ENCODE measurements at places on chromosomes 11 and 22.

DNA sequence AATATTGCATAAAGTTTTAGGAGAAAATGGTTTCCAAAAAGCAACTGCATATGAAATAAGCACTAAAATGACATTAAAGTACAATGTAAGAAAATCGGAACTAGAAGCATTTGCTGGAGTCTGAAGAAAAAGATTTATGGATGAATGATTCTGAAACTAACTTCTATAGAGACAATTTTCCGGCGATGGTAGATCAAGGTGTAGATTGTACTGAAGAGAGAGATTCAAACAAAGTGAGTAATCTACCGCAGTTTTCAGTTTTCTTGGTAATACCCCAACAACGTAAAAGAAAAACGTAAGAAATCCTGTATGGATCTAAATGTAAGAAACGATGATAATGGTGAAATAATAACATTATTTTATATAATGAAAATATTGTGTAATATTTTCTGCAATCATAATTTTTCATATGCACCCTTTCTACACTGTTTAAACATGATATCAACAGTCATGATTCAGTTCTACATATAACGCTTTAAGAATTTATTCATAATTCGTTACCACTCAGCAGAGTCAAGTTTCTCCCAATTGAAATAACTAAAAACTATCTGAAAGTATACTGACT lies 1.8 kb upstream of the CDPF1 start:
- DNase-seq: no peak

DNA sequence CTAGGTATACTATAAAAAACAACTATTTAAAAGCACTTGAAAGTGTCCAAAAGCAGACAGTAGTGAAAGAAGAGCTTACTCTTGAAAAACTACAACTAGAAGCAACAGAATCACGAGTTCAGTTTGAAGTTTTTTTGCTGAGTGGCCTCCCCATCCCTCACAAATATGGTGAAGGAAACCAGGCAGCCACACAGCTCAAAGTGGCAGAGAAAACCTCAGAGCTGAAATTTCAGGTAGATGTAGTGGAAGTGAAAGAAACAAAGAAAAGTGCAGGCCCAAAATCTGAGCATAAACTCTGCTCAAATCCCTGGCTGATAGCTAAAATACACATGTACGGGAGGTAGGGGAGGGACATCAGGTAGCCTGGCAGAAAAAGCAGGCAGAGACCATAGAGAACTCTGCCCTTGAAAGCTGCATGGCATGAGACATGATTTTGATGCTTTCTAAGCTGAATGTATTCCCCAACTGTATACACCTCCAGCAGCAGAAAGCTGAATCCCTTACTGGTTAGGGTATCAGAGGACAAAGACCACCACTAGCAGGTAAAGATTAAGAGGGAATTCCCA lies 12.1 kb downstream of the BTBD10 start:
- no peak for DNase-seq

DNA sequence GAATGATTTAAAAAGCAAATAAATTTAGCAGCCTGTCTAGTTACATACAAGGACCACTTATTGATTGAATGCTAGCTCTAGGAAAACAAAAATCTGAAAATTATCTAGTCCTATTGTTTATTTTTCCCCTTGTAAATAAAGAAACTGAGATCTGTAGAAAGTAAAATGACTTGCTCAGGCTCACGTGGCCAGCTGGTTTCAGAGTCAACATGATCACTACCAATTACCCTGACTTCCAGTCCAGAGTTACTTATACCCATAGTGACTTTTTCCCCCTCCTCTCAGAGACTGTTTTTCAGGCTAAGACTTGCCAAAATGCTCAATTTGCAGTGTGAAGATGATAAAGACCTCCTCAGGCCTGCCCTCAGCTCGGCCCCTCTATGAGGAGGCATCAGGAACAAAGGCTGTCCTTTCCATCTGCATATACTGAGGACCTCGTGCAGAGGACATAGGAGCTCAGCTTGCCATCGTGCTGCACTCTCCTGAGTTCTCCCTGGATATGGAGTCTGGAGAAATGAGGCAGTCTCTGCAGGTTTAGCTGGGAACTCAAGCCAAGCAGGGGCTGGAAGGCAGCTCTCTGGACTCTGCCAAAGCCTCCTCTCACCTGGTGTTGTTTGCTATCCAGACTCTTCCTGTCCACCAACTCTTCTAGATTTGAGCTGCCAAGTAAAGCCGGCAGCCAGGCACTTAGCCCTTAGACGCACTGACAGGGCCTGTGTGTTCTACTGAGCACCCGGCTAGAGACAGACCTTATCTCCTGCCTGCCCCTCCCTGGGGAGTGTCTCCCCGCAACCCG lies 883.3 kb downstream of the NTM start:
- DNase-seq: no peak

DNA sequence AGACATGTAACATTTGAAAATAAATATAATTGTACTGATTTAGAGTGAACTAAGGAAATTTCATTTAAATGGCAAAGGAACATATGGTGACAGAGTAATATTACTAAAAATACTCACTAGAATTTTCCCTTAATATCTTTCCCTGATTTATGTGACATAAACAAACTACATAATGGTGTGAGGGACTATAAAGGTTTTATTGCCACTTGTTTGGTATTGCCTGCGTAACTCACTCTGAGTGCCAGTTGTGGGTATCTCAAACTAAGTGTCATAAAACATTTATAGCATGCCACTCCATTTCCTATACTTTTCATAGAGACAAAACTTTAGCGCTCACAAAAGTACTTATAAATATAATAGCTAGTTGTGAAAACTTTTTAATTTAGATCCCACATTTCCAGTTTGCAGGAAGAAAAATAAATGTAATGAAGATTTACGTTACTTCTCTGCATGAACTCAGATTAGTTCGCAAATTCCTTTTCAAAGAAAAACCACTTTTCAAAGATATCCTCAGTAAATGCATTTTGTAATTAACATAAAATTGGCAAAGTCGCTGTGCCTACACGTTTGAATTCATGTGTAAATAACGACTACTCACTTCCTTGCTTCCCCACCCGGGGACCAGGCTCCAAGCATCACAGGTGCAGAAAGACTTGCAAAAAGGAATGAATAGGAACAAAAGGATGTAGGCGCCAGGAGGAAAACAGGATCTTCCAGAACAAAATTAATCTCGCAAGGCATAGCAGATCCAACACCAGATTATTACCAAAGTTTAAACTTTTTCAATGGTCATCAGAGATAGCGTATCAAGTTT lies 1.6 kb upstream of the QSER1 start:
- DNase-seq: no peak

DNA sequence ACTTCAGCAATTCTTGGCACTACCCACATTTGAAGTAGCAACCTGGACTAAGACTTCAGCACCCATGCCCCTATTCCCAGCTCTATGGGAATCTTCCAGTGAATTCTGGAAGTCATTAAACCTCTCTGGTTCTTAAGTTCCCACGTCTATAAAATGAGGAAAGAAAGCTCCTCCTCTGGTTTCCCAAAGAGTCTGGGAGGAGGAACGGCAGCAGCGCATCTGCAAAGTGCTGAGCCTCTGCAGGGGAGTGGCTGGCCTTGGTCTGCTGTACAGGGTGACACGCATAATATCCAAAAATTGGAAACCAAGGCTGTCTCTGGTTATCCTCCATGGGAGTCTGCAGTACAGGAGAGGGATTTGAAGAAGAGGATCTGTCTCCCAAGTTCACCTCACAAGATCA lies 73.6 kb upstream of the TP53I11 start:
- no peak for DNase-seq

DNA sequence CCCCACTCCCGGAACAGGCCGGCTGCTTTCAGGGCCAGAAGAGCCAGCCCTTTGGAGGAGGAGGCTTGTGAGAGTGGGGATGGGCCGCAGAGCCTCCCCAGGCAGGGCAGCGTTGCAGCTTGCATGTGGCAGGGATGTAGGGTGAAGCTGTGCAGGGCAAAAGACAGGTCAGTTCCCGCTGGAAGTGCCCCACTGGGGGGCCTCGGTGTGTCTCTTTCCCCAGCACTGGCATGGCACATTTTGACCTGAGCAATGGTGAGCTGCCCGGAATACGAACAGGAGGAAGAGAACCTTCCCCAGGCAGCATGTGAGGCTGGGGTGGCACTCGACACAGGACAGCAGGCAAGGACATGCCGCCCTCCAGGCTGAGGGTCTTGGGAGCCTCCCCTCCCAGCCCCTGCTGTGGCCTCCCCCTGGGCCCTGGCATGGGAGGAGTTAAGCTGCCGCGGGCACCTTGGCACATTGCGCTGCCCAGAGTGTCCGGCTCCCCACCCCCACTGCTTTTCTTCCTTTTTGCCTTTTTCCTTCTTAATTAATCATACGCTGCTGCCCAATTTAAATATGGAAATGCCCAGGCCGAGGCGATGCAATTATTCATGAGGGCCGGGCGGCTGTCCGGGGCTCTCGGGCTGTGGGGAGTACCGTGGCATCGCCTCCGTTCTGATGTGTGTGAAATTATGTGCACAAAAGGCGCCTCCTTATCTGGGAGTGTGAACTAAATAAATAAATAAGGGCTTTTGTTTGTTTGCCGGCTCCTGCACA lies 76.0 kb upstream of the WNT7B start:
- DNase-seq: peak; percentile 25

- no peak for DNase-seq
These were observed 54.6 kb downstream of the SLC36A4 start for GRCh38 chr11:93143186-93143585.

DNA sequence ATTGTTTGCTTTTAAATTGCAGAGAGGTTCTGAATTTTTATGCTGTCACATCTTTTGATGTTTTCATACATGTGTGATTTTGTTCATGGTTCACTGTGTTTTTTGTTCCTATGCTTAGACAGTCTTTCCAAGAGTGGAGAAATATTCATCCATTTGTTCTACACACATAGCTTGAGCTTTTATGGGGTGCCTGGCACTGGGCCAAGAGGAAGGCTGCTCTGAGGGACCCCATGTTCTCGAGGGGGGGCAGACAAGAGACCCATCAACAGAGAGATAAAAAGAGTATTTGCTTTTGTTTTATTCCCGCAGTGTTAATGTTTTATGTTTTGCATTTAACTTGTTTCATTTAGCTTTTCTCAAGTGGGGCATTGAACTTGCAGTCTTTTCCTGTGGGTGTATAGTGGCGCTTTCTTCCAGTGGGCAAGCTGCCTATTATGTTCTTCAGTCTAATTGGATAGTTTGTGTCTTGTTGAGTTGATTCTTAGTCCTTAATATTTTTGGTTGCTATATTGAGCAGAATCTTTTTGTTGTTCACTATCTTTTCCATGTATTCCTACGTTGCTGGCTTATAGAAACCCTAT lies 57.7 kb downstream of the CABIN1 start:
- DNase-seq: no peak

- no peak for DNase-seq
These were observed 3.7 kb downstream of the RAC2 start for GRCh38 chr22:37240240-37240940.

DNA sequence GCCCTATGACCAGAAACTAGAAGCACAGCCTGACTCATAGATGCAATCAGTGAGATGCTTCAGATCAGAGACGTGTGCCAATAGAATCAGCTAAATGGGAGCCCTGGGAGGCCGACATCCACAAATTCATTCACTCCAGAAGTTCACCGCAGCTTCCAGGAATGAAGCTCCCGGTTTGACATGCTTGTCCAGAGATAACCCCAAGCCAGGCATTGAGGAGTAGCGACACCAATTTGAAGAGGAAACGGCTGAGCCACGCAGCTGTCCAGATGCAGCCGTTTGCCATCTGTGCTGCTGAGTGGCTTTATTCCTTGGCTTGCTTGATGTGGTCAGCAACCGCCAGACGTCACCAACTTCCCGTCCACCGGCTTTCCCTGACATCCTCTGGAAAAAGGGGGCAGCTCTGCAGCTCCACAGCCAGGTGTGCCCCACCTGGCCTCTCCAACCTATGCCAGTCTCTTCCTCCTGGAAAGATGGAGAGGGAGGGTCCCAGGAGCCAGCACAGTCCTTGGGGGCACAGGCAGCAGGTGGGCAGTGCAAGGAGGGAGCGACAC lies 123.9 kb upstream of the OPCML start:
- DNase-seq: no peak

DNA sequence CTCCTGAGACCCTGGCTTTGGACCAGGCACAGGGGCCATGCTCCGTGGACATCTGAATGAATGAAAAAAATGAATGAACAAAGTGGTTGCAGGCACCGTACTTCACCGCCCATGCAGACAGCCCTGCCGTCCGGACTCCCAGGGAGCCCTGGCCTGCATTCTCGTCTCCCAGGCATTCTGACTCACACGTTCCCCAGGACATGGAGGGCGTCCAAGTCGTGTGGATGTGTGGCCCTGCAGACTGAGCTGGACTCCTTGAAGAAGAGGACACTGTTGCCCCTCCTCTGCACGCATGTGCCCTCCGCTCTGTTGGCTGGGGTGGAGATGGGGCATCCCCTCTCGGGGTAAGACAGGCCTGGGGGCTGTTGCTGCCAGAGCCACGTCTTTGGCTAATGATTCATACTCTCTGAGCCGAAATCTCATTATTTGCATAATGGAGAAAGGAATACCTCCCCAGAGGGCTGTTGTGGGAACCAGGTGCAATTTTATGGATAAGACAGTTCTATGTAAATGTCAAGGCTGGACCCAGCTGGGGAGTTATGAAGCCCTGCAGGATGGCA lies 49.7 kb downstream of the RTL6 start:
- no peak for DNase-seq

DNA sequence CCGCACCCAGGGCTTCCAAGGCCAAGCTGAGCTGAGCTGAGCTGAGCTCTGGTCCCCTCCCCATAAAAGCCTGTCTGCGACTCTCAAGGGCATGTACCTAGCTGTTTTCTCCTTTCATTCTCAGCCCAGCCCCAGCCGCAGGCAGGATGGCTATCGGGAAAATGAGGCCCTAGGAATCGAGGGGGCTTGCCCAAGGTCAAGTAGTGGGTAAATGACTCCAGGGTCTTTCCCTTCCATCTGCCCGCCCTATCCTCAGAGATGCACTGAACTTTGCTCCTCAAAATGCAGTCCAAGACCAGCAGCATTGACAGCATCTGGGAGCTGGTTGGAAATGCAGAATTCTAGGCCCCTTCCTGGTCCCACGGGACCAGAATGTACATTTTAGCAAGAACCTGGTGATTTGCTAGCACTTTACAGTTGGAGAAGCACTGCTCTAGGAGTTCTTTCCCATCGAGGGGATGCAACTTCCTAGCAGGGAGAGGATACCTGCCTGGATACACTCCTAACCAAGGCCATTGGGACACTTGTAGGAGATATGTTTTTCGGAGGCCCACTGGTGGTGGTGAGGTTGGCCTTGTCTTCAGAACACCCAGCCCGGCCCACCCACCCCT lies 43.2 kb upstream of the ACCSL start:
- no peak for DNase-seq

- DNase-seq: no peak
These were observed 64.1 kb downstream of the HORMAD2 start for GRCh38 chr22:30144391-30144790.

DNA sequence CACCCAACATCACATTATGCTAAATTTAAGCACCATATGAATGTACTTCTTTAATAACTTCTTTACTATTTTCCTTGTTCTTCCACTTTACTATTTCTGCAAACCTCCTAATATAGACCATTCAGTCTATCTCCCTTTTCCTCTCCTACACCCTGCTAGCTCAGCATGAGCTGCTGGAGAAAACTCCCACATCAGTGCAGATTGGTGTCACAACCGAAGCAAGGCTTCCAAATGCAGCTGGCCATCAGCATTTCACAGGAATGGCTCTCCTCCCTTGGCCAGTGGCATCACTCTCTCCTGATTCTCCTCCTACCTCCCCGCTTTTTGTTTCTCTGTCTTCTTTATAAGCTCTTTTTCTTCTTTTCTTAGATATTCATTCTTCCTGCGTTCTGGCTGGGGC lies 118.7 kb upstream of the ZC3H12C start:
- no peak for DNase-seq

- no peak for DNase-seq
These were observed 66.7 kb downstream of the SEZ6L start for GRCh38 chr22:26235792-26236487.
